RWPE2 (cell line): ENCODE measurements at places on chromosomes 1 and 21.

- no peak for DNase-seq
- no peaks in the 10 kb centered on the region for H3K27me3 ChIP-seq
- H3K4me3 ChIP-seq = peak within 1 kb of the TSS; percentile 43
- H3K27ac ChIP-seq = no peak within 1 kb of the TSS
- H3K4me1 ChIP-seq = peaks cover 9% of the 10 kb centered on the region
Measured at GRCh38 chr1:244050835-244051444, at the start of gene ZBTB18. ZBTB18 (plus strand) TSS chr1:244051283; CDS start chr1:244051432, 149 bp downstream.

- no peak within 1 kb of the TSS for H3K4me3 ChIP-seq
- no peaks in the 10 kb centered on the region for H3K36me3 ChIP-seq
- no peaks in the 10 kb centered on the region for H3K27me3 ChIP-seq
Measured at GRCh38 chr1:173206816-173207568, at the start of gene TNFSF4. TNFSF4 (minus strand) TSS chr1:173207331; CDS start chr1:173207176, 155 bp downstream.

- no peaks in the 10 kb centered on the region for H3K36me3 ChIP-seq
- peaks cover 15% of the 10 kb centered on the region for H3K4me1 ChIP-seq
- no peak for DNase-seq
- no peaks in the 10 kb centered on the region for H3K27me3 ChIP-seq
- H3K4me3 ChIP-seq = no peak overlapping the region
- no peak overlapping the region for H3K27ac ChIP-seq
Measured at GRCh38 chr1:201531551-201532425, 7.1 kb upstream of the NAV1 start.

GRCh38 chr1:11422686-11423085 is 56.3 kb upstream of the DISP3 start:
- H3K36me3 ChIP-seq = no peaks in the 10 kb centered on the region
- no peak overlapping the region for H3K4me3 ChIP-seq
- H3K4me1 ChIP-seq = no peaks in the 10 kb centered on the region
- no peaks in the 10 kb centered on the region for H3K27me3 ChIP-seq
- DNase-seq = no peak
- no peak overlapping the region for H3K27ac ChIP-seq

DNA sequence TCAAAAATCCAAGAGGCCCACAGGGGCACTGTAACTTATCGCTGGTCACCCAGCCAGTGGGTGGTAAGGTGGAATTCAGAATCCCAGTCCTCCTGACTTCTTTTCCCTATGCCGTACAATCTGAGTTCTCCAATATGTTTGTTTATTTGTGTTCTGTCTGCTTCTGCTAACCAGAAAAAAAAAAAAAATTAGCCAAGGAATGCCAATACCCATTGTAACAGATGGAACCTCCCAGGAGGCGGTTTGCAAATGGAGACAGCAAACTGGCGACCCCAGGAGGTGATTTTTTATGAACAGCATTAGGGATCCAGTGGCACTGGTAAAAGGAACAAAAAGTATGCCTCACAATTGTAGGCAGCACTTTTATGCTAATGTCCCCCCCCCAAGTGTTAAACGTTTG is 189.0 kb upstream of the FGGY start:
- peak overlapping the region; percentile 44 for H3K27ac ChIP-seq
- DNase-seq = no peak
- no peak overlapping the region for H3K4me3 ChIP-seq
- H3K36me3 ChIP-seq = no peaks in the 10 kb centered on the region

GRCh38 chr1:161020509-161021164 is at the start of gene F11R:
F11R (minus strand) TSS chr1:161021152; CDS start chr1:161021073, 79 bp downstream.
- H3K27me3 ChIP-seq = no peaks in the 10 kb centered on the region
- peak within 1 kb of the TSS; percentile 73 for H3K4me3 ChIP-seq
- peaks cover 42% of the 10 kb centered on the region for H3K4me1 ChIP-seq
- peak; percentile 75 for DNase-seq

DNA sequence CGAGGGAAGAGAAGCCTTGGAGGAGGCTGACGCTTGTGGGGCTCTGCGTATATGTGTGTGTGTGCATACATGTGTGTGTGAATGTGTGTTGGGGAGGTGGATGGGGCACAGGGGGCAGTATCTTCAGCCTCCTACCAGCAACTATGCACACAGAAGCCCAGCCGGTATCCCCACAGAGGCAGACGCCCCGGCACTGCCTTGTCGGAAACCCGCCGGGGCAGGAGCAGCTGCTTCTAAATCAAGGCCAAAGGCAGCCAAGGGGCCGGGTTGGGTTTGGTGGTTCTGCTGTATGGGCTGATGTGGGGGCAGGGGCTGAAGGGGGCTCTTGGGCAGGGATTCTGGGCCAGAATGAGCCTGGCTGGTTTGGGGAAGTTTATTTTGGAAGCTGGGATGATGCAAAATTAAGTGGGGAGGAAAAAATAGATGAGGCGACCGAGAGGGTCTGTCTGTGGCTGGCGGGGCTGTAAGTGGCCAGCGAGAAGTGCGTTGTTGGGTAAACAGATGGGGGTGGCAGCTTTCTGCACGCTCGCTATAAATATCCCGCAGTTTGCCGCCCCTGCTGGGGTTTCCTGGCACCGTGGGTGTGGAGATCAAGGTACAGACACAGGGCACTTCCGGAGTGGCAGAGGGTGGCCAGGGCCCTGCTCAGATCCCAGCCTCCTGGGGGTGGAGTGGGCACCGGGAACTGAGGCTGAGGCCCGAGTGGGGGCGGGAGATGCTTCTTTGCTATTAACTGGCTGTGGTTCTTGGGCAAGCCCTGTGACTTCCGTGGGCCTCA is 11.0 kb upstream of the WNT4 start:
- no peaks in the 10 kb centered on the region for H3K36me3 ChIP-seq
- no peak overlapping the region for H3K27ac ChIP-seq
- H3K27me3 ChIP-seq = no peaks in the 10 kb centered on the region
- H3K4me3 ChIP-seq = no peak overlapping the region

DNA sequence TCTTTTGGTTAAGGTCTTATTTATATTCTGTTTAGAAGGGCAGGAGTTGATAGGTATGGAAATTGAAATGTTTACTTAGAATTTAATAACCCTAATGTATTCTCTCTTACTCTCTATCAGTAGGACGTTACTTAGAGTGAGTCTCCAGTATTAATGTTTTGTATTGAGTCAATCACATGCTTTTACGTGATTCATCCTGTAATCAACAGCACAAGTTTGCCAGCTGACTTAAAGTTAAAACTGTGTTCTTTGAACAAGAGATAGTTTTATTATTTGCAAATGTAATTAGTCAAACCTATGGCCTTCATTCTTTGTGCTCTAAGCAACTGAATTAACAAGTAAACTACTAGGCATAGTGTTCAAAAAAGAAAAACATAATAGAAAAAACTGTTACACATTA is 57.3 kb downstream of the PKN2 start:
- DNase-seq = no peak
- H3K36me3 ChIP-seq = peaks cover 37% of the 10 kb centered on the region
- no peak overlapping the region for H3K27ac ChIP-seq
- H3K4me1 ChIP-seq = peaks cover 8% of the 10 kb centered on the region
- no peaks in the 10 kb centered on the region for H3K27me3 ChIP-seq

DNA sequence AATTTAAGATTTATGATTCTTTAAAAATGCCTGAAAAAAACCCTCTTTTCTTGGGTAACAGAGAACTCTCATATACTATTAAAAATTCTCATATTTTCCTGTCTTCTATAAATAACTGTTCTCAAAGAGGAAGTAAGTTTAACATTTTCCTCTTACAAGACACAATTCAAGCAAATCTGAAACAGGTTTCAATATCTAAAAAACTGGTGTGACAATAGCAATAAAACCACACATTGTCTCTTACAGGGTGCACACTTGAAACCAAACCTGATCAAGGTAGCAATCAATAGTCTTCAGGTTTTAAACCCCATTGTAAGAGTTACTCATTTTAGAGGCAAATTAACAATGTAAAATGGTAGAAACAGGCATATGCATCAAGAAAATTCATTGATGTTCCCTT is 28.0 kb downstream of the FUBP1 start:
- H3K4me3 ChIP-seq = no peak overlapping the region
- H3K4me1 ChIP-seq = no peaks in the 10 kb centered on the region
- DNase-seq = no peak
- H3K27me3 ChIP-seq = no peaks in the 10 kb centered on the region
- peaks cover 100% of the 10 kb centered on the region for H3K36me3 ChIP-seq
- H3K27ac ChIP-seq = no peak overlapping the region

DNA sequence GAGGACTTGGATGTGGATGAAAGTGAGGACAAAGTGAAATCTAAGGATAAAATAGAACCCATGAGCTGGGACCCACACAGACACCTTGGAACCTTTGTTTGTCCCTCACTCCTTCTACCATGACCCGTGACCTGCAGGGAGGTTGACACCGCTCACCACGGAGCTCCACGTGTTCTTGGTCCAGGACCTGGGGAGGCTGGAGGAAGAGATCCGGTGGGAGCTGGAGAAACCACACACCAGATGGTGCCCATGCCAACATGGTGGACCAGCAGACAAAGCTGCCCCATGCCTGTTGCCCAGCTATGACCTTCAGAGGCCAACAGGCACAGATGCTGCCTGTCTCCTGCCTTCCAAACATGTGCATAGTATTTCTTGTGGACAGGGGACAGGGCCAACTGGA is 721.9 kb downstream of the PTPRU start:
- no peaks in the 10 kb centered on the region for H3K36me3 ChIP-seq
- no peak overlapping the region for H3K4me3 ChIP-seq

- peak overlapping the region; percentile 60 for H3K4me3 ChIP-seq
- H3K27ac ChIP-seq = peak overlapping the region; percentile 73
- peaks cover 14% of the 10 kb centered on the region for H3K4me1 ChIP-seq
- DNase-seq = no peak
Measured at GRCh38 chr1:67429011-67429527, 1.1 kb downstream of the SERBP1 start.

GRCh38 chr1:6651909-6652308 is 27.2 kb downstream of the THAP3 start:
- DNase-seq = no peak
- peaks cover 41% of the 10 kb centered on the region for H3K36me3 ChIP-seq
- no peak overlapping the region for H3K4me3 ChIP-seq
- H3K27ac ChIP-seq = no peak overlapping the region
- H3K4me1 ChIP-seq = no peaks in the 10 kb centered on the region

DNA sequence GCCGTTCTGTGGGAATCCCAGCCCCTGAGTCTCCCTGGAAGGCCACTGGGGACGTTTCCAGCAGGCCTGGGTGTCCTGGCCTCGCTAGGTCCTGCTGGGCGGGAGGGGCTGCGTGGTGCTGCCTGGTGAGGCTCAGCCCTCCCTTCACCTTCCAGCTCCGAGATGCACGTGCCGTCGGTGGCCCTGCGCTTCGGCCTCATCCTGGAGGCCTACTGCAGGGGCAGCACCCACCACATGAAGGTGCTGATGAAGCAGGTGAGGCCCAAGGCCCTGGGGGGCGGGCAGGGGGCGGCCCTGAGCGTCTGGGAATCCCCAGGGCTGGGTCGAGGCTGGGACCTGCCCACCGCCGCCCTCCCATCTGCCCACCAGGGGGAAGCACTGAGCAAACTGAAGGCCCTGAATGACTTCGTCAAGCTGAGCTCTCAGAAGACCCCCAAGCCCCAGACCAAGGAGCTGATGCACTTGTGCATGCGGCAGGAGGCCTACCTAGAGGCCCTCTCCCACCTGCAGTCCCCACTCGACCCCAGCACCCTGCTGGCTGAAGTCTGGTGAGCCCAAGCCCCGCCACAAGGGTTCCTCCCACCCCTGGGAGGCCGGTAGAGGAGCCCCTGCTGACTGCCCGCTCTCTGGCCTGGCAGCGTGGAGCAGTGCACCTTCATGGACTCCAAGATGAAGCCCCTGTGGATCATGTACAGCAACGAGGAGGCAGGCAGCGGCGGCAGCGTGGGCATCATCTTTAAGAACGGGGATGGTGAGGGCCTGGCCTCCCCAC is 70.3 kb downstream of the PIK3CD start:
- H3K4me3 ChIP-seq = no peak overlapping the region
- no peaks in the 10 kb centered on the region for H3K27me3 ChIP-seq
- H3K4me1 ChIP-seq = no peaks in the 10 kb centered on the region

- no peak for DNase-seq
- no peak overlapping the region for H3K4me3 ChIP-seq
- peaks cover 34% of the 10 kb centered on the region for H3K4me1 ChIP-seq
- no peaks in the 10 kb centered on the region for H3K36me3 ChIP-seq
- H3K27me3 ChIP-seq = no peaks in the 10 kb centered on the region
- H3K27ac ChIP-seq = no peak overlapping the region
Measured at GRCh38 chr1:161076410-161076809, 6.7 kb upstream of the ARHGAP30 start.

DNA sequence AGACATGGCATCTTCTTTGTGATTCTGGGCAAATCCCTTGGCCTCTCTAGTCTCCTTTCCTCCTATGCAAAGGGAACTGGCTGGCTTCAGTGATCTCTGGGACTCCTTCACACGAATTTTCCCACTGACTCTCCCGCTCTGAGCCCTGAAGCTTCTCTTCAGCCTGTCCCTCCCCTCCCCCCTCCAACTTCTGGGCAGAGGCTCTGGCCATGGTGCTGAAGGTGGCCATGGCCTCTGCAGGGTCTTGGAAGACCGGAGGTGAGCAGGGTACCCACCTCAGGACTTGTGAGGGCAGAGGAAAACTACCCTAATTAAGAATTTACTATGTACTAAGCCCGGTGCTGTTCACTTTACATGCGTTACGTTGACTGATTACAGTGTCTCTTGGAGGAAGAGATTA is 29.4 kb upstream of the POU3F1 start:
- no peaks in the 10 kb centered on the region for H3K27me3 ChIP-seq
- no peak overlapping the region for H3K4me3 ChIP-seq
- DNase-seq = no peak
- no peak overlapping the region for H3K27ac ChIP-seq
